ENCODE measurements at places on chromosomes 12 and 14. TPM values are rescaled to one million over a fixed set of nuclear protein-coding genes. Genes with fewer than 3 reads are reported as not detected.

The EEF1AKMT3 gene
- 1.3 TPM for total RNA-seq

The CACNA1C gene
- total RNA-seq, result 0.08 TPM

The SLC7A7 gene
- total RNA-seq, result 9.6 TPM

The KRT6C gene
- total RNA-seq, result not detected

The MYH7 gene
- total RNA-seq, result not detected

The TPH2 gene
- total RNA-seq, result not detected

The SOAT2 gene
- total RNA-seq, result not detected

The GALNT9 gene
- total RNA-seq, result not detected

The BICD1 gene
- 10.0 TPM for total RNA-seq

The MYF6 gene
- not detected for total RNA-seq

The C3AR1 gene
- 9.5 TPM for total RNA-seq

The TMEM119 gene
- 0.70 TPM for total RNA-seq

GRCh38 chr12:53737093-53737808 is 10.0 kb upstream of the CALCOCO1 start:
- DNase-seq, result no peak

GRCh38 chr12:95386051-95386450 is 87.9 kb upstream of the METAP2 start:
- DNase-seq, result no peak

DNA sequence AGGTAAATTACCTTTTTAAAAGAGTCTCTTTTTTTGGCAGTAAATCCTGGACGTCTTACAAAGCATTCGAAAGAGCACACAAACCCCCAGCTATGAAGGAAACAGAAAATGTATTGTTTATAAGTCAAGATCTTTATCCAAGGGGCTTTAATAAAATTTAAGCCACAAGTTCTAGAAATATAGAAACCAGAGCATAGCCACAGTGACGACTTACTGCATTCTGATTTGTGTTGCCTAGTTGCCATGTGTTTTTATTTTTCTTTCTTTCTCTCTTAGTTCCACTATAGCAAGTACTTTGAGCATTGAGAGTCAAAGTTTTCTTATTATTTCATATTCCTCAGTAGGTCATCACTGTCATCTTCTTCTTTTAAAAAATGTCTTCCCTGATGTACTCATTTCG is 47.8 kb upstream of the TBPL2 start:
- DNase-seq, result no peak

DNA sequence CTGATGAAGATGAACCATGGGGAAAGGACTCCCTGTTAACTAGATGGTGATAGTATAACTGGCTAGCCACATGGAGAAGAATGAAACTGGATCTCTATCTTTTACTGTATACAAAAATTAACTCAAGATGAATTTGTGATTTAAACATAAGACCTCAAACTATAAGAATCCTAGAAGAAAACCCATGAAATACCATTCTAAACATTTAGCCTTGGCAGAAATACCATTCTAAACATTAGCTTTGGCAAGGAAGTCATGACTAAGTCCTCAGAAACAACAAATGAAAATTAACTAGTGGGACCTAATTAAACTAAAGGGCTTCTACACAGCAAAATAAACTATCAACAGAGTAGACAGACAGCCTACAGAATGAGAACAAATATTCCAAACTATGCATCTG is 28.4 kb upstream of the NOVA1 start:
- no peak for DNase-seq

DNA sequence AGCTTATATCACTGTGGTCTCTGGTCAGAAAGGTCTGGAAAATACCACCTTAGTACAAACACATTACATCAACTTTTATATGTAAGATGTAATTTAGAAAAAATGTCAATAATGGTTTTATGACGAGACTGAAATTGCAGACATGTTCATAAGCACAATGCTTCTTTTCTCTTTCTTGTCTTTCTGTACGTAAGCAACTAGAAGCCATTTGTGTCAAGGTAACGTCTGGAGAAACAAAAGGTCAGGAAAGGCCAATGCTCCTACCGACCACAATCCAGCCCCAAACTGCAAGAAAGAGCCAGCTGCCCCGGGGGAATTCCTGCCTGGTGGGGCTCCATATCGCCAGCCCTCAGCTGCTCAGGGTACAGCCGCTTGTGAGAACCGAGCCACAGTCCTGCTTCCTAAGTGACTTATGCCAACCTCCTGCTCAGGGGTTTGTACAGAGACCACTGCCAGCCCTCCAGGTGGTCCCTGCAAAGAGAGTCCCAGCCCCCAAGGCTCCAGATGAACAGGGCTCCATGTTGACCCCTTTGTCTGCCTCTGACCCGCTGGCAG is 6.3 kb downstream of the ZNF839 start:
- no peak for DNase-seq

- peak; percentile 16 for DNase-seq
Observed at GRCh38 chr14:70254476-70254961, 65.8 kb upstream of the SLC8A3 start.

DNA sequence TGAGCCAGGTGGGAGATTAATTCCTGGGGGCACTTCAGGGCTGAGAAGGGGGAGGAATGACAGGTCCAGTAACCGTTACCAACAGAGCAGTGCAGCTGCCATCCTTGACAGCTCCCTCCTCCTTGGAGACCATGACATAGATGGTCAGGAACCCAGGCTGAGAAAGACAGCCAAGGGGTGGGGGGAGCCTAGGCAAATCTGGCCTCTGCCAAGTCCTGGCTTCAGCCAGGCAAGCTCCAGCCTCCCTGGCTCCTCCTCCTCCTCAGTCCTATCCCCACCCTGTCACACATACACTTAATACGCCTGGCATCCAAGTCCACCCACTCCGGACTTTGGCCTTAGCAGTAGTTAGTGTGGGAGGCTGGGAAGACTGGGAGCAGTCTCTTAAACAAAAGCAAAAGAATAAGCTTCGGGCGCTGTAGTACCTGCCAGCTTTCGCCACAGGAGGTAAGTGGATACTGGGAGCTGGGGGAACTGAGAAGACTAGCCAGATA is at the start of gene RDH5:
Gene RDH5, plus strand, starts transcription at position 323 of the 494 bp plus-strand sequence. CDS start 792 bp downstream, outside the sequence.
- DNase-seq, result no peak

DNA sequence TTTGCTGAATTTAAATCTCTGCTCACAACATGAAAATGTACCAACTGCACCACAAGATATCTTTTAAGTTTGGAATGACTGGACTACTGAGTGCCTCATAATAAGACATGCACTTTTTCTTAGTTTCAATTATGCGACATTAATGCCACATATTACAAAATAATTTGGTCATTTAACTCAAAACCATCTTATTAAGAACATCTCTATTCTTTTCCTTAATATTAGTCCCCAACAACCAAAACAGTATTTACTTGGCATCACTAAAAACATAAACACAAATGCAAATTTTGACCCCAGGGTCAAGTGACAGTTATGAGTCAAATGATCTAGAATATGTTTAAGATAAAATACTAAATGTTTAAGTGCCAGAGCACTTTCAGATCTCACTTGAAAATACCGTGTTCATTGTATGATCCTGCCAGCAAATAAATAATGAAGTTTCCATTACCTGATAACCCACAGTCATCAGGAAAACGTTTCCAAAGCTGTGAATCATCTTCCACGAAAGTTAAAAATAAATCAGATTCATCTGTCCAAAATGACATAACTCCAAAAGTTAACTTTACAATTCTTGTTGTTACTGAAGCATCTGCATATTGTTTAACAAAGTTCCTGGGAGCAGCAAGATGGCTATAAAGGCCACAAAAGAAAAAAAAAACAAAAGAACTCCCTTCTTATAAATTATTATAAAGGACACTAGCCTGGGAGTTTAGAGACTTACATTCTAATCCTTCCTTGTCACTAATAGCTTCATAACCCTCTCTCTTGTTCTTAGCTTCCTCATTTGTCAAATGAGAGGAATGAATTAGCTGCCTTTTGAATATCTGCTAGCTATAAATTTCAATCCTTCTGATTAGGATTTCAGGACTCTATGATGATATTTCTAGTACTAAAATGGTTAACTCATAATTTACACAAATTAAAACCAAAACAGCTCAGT is 30.5 kb upstream of the AP4S1 start:
- DNase-seq, result no peak

DNA sequence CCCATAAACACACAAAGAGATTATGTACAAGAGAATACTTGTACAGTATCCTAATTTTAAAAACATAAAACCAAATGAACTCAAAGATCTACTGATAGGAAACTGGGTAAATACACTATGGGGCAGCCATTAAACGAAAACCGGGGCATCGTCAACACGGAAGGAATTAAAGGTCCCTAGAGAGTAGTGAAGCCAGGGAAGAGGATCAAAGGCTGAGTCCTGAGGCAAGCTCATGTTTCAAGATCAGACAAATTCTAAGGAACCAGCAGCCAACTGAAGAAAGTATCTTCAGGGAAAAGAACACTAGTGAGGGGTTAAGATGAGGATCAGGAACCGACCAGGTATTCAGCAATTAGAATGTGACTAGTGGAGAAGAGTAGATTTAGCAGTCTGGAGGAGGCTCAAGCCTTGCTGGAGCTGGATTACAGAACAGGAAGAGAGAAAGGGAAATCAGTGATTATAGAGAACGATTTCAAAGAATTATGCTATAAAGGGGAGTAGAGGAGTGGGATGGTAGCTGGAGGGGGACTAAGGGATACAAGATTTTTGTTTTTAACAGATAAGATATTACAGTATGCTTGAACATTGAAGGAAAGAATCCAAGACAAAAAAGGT is 23.7 kb downstream of the SEL1L start:
- DNase-seq, result no peak

DNA sequence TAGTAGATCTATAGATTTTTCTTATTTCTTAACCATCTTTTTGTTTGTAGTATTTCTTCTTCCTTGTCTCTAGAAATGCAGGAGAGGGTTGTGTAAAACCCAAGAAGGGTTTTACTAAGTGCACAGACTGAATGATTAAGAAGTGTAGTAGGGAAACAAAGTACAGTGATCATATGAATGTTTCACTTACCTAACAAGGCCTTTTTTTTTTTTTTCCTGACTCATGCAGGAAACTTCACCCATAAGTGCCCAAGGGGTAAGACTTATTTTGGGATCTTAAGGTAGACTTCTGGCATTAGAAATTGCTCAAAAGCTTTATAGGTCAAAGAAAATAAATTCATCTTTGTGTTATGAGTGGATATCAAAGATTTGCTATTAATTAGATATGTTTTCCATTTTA is 10.2 kb downstream of the SCN8A start:
- no peak for DNase-seq

DNA sequence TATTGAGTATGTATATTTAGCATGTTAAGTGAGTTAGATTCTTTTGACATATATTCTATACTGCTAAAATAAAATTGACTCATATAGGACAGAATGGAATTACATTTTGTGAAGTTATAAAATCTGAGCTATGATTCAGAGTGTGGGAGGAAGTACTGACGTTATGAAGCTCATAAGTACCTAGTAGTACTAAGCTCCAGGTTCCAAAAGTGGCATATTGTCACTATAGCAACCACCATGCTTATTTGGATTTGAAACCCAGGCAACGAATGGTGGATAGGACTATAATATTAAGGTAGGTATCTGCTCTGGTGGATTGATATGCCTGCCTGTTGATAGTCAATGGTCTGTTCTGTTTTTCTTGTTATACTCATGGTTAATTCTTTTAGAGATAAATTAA is 2.2 kb upstream of the FBXO33 start:
- DNase-seq, result no peak

DNA sequence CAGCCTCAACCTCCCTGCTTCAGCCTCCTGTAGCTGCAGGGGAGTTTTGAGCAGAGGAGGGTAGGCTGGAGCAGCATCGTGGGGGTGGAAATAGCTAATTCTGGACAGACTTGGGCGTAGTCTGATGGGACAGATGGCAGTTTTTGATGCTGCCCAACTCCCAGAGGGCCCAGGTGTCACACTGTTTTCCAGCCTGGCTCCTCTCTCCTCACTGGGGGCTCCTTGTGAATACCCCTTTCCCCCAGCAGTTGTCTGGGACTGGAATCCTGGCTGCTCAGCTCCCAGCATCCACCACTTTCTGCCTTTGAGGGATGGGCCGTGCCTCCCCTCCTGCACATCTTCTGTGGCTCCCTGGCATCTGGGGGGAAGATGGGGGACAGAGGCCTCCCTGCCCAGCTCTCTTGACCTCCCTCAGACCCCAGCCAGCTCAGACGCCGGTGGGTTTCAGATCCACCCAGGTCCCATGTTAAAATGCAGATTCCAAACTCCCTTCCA is 34.0 kb downstream of the SH2B3 start:
- DNase-seq, result no peak

GRCh38 chr14:54285030-54285429 is 111.8 kb upstream of the CDKN3 start:
- no peak for DNase-seq

GRCh38 chr12:49296034-49296835 is 1.3 kb downstream of the PRPH start:
- DNase-seq, result no peak

GRCh38 chr12:96520767-96521166 is 31.4 kb downstream of the CFAP54 start:
- DNase-seq, result no peak

- no peak for DNase-seq
Observed at GRCh38 chr14:100540141-100540925, 46.9 kb downstream of the BEGAIN start.

DNA sequence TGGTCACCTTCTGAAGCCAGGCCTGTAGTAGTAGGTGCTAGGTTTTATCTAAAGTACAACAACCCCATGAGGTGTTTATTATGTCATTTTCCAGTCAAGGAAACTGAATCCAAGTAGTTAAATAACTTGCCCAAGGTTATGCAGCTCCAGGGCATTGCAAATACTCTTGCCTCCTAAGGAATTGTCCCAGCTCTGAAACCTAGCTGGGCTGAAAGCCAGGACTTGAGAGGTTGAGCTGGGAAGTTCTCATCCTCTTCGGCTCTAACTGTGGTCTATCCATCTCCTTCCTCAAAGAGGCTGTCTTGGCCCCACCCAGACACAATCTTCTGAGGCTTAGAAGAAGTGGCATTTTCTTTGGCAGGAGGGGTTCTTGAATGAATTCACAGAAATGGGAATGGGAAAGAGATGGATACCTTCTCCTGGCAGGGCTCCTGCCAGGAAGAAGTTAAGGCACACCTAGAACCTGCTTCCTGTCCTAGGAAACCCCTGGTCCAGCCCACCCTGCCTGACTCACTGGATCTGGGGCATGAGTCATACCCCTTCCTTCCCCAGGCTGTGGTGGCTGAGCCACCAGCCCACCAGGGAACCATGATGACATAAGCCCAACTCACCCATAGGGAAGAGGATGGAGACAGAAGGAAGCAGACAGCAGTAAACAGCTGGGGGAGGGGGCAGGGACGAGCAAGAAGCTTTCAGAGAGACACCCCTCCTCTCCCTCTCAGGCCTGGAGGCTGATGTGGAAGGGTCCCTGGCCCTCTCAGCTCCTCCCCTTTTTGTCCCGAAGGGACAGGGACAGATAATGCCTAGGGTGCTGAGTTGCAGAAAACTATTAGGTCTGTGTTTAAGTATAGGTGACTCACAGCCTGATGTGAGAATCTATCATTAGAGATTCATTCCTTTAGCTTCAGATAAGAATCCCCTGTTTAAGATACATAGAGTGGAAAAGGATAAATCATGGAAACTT is 2.1 kb upstream of the PLEK2 start:
- no peak for DNase-seq

GRCh38 chr14:32457213-32457920 is 128.3 kb downstream of the AKAP6 start:
- no peak for DNase-seq

Measured in natural killer cell (primary cell).